ENCODE measurements at places on chromosomes 5 and 9.

DNA sequence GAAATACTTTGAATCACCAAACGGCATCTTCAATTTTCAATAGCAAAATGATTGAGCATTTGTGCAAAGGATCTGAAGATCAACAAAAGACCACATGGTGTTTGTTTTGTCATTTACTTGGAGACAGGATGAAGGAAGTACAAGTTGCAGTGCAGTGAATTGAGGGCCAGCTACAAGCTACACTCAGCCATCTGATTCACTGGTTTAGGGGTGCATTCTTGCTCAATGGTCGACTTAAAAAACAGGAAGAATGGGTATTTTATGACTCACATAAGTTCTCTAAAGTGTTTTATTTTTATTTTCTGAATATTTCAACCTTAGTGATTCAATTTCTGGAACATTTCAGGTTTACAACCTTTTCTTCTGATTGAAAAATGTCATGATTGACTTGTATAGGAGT lies 412.1 kb upstream of the ADAMTSL1 start:
- DNase-seq, result no peak

- no peak for DNase-seq
These were observed 35.4 kb upstream of the ADAM19 start for GRCh38 chr5:157610990-157611389.

- peak; percentile 25 for DNase-seq
These were observed 145.7 kb downstream of the ARHGAP26 start for GRCh38 chr5:142915813-142916424.

- DNase-seq, result peak; percentile 23
These were observed 48.5 kb downstream of the PLGRKT start for GRCh38 chr9:5389109-5389732.

GRCh38 chr5:172793577-172794488 lies 22.8 kb upstream of the DUSP1 start:
- DNase-seq, result no peak

DNA sequence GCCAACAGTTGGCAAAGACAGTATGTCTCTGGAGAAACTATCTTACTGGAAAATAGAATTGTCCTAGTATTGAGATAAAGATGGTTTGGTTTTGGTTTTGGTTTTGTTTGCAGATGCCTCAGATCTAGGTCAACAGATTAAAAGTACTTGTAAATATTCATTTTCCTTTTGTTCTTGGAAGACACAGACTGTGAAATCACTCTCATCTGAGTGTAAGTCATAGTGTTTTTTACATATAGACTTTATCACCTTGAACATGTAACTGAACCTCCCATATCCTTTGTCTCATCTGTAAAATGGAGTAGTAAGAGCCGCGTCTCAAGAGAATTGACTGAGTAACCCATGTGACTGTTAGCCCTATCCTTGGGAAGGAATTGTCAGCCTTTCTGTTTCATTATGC lies 34.3 kb downstream of the MAP3K1 start:
- no peak for DNase-seq

GRCh38 chr9:100167176-100167575 lies 68.1 kb downstream of the INVS start:
- DNase-seq, result no peak

- DNase-seq, result no peak
These were observed 6.8 kb upstream of the NTNG2 start for GRCh38 chr9:132154863-132155567.

- peak; percentile 67 for DNase-seq
These were observed 56.6 kb downstream of the RGS3 start for GRCh38 chr9:113520109-113520642.

GRCh38 chr5:143147902-143148301 lies 255.6 kb downstream of the NR3C1 start:
- no peak for DNase-seq

DNA sequence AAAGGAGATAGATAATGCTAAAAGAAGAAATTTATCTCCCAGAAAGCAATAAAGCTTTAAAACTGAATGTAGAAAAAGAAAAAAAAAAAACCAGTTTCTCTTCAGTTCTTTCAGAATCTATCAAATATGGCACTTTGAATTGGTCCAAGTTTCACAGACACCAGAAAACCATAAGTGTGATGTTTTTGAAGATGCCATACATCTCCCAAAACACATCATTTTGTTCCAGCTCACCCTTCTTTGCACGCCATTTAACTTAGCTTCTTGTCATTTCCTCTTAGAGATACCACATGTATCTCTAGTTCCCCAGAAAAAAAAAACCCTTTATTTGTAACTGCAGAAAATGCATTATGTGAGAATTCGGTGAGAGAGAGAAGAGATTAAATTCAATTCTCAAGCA lies 46.1 kb upstream of the MAMDC2 start:
- DNase-seq, result no peak

DNA sequence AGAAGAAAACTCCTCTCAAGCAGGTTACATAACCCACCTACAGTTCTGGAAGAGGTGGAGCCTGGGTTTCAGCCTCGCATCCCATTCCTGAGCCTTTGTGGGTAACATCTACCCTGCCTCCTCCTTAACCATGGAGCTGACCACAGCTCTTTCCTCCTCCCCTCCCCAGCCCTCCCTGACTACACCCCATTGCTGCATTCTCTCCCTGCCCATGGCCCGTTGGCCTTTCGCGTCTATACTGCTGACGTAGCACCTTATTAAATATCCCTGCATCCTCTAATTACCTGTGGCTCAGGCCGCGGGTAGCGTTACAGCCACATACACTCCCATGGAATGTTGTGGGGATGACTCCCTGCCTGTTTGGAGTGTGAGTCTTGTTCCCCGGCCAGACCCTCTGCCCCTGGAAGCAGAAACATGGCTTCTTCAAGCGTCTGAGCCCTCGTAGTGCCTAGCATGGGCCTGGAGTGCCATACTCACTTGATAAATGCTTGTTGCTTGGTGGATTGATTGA lies 72.8 kb downstream of the WWC1 start:
- DNase-seq, result no peak

Data from stimulated activated naive CD8-positive, alpha-beta T cell treated with anti-CD3 and anti-CD28 coated beads, Interleukin-15, Interleukin-2, amounts not matched to agents 100 U/mL and 50 U/mL, for 24 hours (primary cell).